ENCODE measurements at places on chromosomes 7 and 10. TPM values are rescaled to one million over a fixed set of nuclear protein-coding genes. Genes with fewer than 3 reads are reported as not detected.

Gene AKR1C1
- polyA plus RNA-seq: 81.3 TPM

Gene TAS2R5
- polyA plus RNA-seq: not detected

Gene NRAP
- not detected for polyA plus RNA-seq

Gene KCNH2
- polyA plus RNA-seq: 1.5 TPM

Gene HPS1
- 42.7 TPM for polyA plus RNA-seq

Gene TUBB8
- polyA plus RNA-seq: not detected

Gene DUS4L
- 7.3 TPM for polyA plus RNA-seq

Gene MALRD1
- polyA plus RNA-seq: 2.4 TPM

Gene MUC12
- not detected for polyA plus RNA-seq

Gene MYPN
- not detected for polyA plus RNA-seq

Gene GLUD1
- polyA plus RNA-seq: 346 TPM

Gene HTR5A
- polyA plus RNA-seq: not detected

Gene PTPRE
- polyA plus RNA-seq: 1.1 TPM

Gene HTRA1
- polyA plus RNA-seq: 345 TPM

Gene HILPDA
- 7.2 TPM for polyA plus RNA-seq

Gene PIK3AP1
- 6.5 TPM for polyA plus RNA-seq

Gene FGFBP3
- polyA plus RNA-seq: 1.3 TPM

Gene MOGAT3
- 0.37 TPM for polyA plus RNA-seq

Gene TACC2
- 36.4 TPM for polyA plus RNA-seq

Gene FFAR4
- polyA plus RNA-seq: 0.11 TPM

Gene CYP3A4
- polyA plus RNA-seq: 0.37 TPM

Gene NUTM2A
- 1.3 TPM for polyA plus RNA-seq

Gene PAPSS2
- polyA plus RNA-seq: 23.5 TPM

Gene SPDYE2
- not detected for polyA plus RNA-seq

Gene CACNB2
- 2.8 TPM for polyA plus RNA-seq

Gene CCL24
- not detected for polyA plus RNA-seq

Gene EFCAB10
- polyA plus RNA-seq: not detected

Gene ESYT2
- 19.4 TPM for polyA plus RNA-seq

Gene IDI2
- polyA plus RNA-seq: not detected

Gene OR9A2
- polyA plus RNA-seq: not detected

Gene ADRA2A
- 1.2 TPM for polyA plus RNA-seq

Gene CLCN1
- not detected for polyA plus RNA-seq

Gene NCAPG2
- polyA plus RNA-seq: 1.3 TPM

Gene ARL5B
- 3.0 TPM for polyA plus RNA-seq

Gene SKIDA1
- 0.71 TPM for polyA plus RNA-seq

Gene STYXL1
- polyA plus RNA-seq: 55.5 TPM

Gene ALOX5
- polyA plus RNA-seq: 2.5 TPM

Gene CAMK1D
- polyA plus RNA-seq: 1.1 TPM

Gene LIPJ
- polyA plus RNA-seq: not detected

Gene LRRD1
- not detected for polyA plus RNA-seq

Gene OIT3
- polyA plus RNA-seq: not detected

Gene FXYD4
- 392 TPM for polyA plus RNA-seq

Gene PAX4
- polyA plus RNA-seq: not detected

Gene SFTPA1
- not detected for polyA plus RNA-seq

Gene TLL2
- polyA plus RNA-seq: 0.39 TPM

Gene NKX1-2
- not detected for polyA plus RNA-seq

Gene ALKBH4
- polyA plus RNA-seq: 15.4 TPM

Gene GRID1
- polyA plus RNA-seq: 0.37 TPM

Gene VWDE
- polyA plus RNA-seq: 0.69 TPM

Gene EN2
- polyA plus RNA-seq: not detected

Gene GIMAP2
- 6.7 TPM for polyA plus RNA-seq

Gene GTPBP4
- 18.9 TPM for polyA plus RNA-seq

Gene GHRHR
- 0.75 TPM for polyA plus RNA-seq

Gene CDHR1
- polyA plus RNA-seq: 0.47 TPM

Measured in kidney (tissue), 22 donors.